ENCODE measurements at places on chromosomes 2 and 18.

GRCh38 chr18:31679791-31680432 is 4.5 kb downstream of the B4GALT6 start:
- DNase-seq: no peak

DNA sequence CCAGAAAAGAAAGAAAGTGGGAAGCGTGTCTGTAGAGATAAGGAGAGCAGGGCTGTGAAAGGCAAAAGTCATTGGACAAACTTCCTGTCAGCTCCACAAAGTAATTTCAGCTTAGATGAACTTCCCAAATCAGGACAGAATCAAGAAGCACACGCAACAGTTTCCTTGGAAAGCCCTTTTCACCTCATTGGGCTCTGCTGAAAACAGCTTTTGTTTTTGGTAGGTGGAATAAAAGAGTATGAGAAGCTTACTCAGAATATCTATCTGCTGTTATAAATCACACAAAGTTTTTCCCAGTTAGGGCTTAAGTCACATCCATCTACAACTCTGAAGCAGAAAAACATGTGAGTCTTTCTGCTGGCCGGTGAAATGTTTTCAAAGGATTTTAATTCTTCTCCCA is 42.4 kb upstream of the EFEMP1 start:
- DNase-seq: no peak

GRCh38 chr2:135125940-135126339 is 73.8 kb downstream of the RAB3GAP1 start:
- no peak for DNase-seq

- no peak for DNase-seq
Observed at GRCh38 chr2:46519265-46519664, 39.9 kb downstream of the TMEM247 start.

DNA sequence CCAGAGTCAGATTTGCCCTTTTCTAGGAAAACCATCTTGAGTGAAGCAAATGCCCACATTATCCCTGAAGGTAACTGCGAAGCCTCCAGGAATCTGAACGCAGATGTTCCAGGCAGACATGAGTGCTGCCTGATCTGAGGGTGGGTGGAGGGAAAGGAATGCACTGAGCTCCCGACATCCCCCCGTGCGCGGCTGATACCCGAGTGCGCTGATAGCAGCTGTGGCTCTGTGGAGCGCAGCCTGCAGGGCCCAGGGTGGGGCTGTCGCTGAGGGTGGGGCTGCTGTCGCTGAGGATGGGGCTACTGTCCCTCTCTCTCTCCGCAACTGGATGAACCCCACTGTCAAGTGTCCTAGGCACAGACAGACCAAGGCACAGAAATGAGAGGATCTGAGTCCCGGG is 82.4 kb downstream of the GFPT1 start:
- DNase-seq: no peak
